ENCODE measurements at places on chromosomes 11 and 22. TPM values are rescaled to one million over a fixed set of nuclear protein-coding genes. Genes with fewer than 3 reads are reported as not detected.

OR4S2 gene
- not detected for total RNA-seq

F2 gene
- total RNA-seq, result 0.88 TPM

SMTNL1 gene
- total RNA-seq, result 0.22 TPM

AQP11 gene
- 1.8 TPM for total RNA-seq

KCNQ1 gene
- total RNA-seq, result 2.9 TPM

OR2AG2 gene
- 0.68 TPM for total RNA-seq

PRODH gene
- 65.1 TPM for total RNA-seq

- H3K27ac ChIP-seq, result no peak overlapping the region
- no peak overlapping the region for H3K4me3 ChIP-seq
- DNase-seq, result no peak
- H3K4me1 ChIP-seq, result peaks cover 2% of the 10 kb centered on the region
- H3K27me3 ChIP-seq, result no peaks in the 10 kb centered on the region
These were observed 187.4 kb upstream of the API5 start for GRCh38 chr11:43124272-43124935.

DNA sequence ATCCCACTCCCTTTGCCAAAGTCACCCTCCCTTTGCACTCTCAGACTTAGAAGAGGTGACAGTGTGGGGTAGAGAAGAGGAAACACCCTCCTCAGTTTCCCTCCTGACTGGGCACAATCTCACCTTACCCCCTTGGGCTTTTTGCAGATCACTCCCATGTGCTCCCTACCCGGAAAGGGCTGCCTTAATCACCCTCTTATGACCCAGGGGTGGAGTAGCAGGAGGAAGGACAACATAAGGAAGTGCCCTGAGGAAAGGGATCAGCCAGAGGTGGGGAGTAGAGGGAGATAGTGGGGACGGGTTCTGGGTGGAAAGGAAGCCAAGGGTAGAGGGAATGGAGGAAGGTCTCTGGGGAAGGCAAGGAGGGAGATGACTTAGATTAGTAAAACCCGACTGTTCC lies 52.0 kb downstream of the NRXN2 start:
- no peak overlapping the region for H3K27ac ChIP-seq
- no peaks in the 10 kb centered on the region for H3K36me3 ChIP-seq
- DNase-seq, result no peak
- H3K27me3 ChIP-seq, result no peaks in the 10 kb centered on the region
- H3K4me1 ChIP-seq, result peaks cover 5% of the 10 kb centered on the region

GRCh38 chr11:32555091-32555490 lies 28.5 kb upstream of the EIF3M start:
- H3K36me3 ChIP-seq, result no peaks in the 10 kb centered on the region
- no peak for DNase-seq
- H3K4me3 ChIP-seq, result no peak overlapping the region
- H3K4me1 ChIP-seq, result no peaks in the 10 kb centered on the region
- H3K27me3 ChIP-seq, result no peaks in the 10 kb centered on the region

GRCh38 chr11:12696911-12697581 lies 22.8 kb downstream of the TEAD1 start:
- DNase-seq, result peak; percentile 50
- H3K4me1 ChIP-seq, result peaks cover 34% of the 10 kb centered on the region
- no peak overlapping the region for H3K4me3 ChIP-seq
- H3K36me3 ChIP-seq, result peaks cover 10% of the 10 kb centered on the region
- no peaks in the 10 kb centered on the region for H3K27me3 ChIP-seq

DNA sequence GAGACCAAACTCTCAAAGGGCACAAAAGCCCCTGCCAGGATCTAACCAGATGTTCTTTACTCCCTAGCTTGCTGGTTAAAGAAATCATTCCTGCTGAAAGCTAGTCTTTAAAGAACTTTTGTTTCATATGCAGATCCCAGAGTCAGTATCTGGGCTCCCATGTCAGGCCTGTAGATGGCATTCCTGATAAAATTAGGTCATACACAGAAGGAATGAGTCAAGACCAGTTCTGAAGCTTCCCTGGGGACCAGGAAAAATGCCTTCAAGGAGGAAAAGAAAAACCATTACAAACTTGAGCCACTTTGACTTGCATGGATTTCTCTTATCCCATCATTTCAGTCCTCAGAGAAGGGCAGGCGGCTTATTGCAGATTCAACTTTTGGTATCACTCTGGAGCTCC lies 5.9 kb downstream of the DBX1 start:
- no peaks in the 10 kb centered on the region for H3K36me3 ChIP-seq
- DNase-seq, result peak; percentile 47
- no peak overlapping the region for H3K4me3 ChIP-seq
- H3K27ac ChIP-seq, result no peak overlapping the region
- peaks cover 61% of the 10 kb centered on the region for H3K27me3 ChIP-seq
- no peaks in the 10 kb centered on the region for H3K4me1 ChIP-seq

DNA sequence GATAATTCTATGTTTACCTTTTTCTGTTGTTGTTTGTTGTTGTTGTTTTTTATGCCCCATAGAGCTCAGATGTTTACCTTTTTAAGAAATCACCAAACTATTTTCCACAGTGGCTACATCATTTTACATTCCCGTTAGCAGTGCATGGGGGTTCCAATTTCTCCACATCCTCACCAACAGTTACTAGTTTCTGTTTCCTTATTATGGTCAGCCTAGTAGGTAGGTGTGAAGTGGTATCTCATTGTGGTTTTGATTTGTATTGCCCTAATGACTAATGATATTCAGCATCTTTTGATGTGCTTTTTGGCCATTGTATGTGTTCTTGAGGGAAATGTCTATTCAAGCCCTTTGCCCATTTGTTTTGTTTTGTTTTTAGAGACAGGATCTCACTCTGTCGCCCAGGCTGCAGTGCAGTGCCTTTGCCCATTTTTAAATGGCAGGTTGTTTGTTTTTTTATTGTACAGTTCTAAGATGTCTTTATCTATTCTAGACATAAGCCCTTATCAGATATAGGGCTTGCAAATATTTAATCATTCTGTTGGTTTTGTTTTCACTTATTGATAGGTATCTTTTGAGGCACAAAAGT lies 27.5 kb downstream of the CHEK2 start:
- H3K36me3 ChIP-seq, result peaks cover 27% of the 10 kb centered on the region
- no peak for DNase-seq
- H3K4me3 ChIP-seq, result no peak overlapping the region
- H3K27ac ChIP-seq, result no peak overlapping the region
- H3K27me3 ChIP-seq, result no peaks in the 10 kb centered on the region

DNA sequence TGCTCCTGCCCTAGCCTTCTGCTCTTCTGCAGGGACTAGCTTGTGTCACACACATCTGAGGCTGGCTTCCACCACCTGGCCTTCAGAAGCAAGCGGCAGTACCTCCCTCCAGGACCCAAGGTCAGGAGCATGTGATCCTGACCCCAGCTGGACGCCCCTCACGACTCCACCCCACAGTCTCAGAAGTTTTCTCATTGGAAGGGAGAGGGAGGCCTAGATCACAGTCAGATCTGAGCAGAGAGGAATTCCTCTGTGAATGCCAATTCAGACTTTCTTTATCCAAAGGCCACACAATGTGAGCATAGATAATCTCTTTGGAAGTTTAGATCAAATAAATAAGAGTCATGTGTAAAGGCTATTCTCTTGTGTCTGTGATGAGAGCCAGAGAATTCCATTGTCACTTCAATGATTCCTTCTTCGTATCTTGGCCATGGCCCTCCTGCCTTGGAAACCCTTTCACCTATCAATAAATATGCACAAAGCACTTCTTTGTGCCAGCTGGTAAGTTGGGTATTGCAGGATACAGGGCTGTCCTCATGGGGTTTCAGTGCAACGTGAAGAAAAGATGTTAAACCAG lies 142.9 kb downstream of the SNX19 start:
- DNase-seq, result peak; percentile 59
- peaks cover 18% of the 10 kb centered on the region for H3K27me3 ChIP-seq
- H3K36me3 ChIP-seq, result no peaks in the 10 kb centered on the region
- H3K27ac ChIP-seq, result no peak overlapping the region
- H3K4me1 ChIP-seq, result peaks cover 5% of the 10 kb centered on the region

DNA sequence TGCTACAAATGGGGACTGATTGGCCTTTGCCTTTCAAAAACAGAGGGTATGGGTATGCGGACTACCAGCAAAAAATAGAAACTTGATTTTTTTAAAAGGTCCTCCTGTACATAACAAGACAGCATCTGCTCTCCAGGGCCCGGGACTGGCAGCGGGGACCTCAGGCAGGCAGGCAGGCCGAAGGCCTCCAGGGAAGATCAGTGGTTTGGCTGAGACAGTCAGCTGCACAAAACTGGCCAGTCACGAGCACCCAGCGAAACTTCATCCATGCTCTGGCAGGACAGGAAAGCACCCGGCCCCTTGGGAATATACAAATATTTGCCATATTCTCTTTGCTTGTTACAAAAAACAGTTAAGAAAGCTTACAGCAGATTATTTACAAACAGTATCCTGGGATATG lies 11.0 kb downstream of the RPL27A start:
- H3K36me3 ChIP-seq, result peaks cover 92% of the 10 kb centered on the region
- H3K4me1 ChIP-seq, result peaks cover 3% of the 10 kb centered on the region
- no peak overlapping the region for H3K4me3 ChIP-seq
- H3K27me3 ChIP-seq, result no peaks in the 10 kb centered on the region
- H3K27ac ChIP-seq, result no peak overlapping the region
- DNase-seq, result peak; percentile 58

DNA sequence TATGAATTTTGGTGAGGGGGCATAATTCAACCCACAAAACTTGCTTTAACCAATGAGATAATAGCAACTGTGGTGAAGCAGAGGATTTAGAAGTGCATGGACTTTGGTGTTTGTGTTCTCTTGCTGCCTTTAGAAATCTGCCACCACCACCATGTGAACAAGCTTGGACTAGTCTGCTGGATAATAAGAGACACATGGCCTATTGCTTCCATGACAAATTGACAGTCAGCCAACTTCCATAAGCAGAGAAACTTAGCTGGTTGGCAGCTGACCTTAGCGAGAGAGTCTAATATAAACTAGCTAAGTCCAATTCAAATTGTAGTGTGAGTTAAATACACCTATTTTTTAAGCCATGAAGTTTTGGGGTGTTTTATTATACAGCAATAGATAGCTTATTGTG lies 482.1 kb upstream of the ANO5 start:
- DNase-seq, result no peak
- no peaks in the 10 kb centered on the region for H3K36me3 ChIP-seq

DNA sequence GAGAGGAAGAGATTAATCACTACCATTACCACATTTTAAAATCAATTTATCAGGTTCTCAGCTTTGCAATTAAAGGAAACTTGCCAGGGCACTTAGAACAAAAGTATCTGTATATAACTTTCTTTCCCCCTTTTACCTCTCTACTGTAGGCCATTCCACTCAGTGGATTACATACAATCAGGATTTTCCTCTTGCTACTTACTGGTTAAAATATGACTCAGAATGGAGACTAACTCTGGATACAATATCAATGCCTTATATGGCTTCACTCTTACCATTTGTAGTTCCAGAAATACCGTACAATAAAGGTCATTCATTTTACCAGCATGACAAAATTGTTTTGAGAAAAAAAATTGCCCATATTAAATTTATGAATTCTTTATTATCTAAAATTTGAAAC lies 706.8 kb downstream of the KCNA4 start:
- no peak overlapping the region for H3K4me3 ChIP-seq
- DNase-seq, result no peak
- no peaks in the 10 kb centered on the region for H3K27me3 ChIP-seq
- H3K36me3 ChIP-seq, result no peaks in the 10 kb centered on the region

DNA sequence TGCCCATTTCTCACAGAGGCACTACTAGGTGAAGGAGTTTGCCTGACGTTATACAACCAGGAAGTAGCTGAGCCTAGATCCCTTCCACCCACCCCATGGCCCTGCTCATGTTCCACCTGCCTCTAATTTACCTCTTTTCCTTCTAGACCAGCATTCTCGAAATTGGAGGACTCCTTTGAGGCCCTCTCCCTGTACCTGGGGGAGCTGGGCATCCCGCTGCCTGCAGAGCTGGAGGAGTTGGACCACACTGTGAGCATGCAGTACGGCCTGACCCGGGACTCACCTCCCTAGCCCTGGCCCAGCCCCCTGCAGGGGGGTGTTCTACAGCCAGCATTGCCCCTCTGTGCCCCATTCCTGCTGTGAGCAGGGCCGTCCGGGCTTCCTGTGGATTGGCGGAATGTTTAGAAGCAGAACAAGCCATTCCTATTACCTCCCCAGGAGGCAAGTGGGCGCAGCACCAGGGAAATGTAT lies 14.1 kb downstream of the PIK3IP1 start:
- no peak overlapping the region for H3K27ac ChIP-seq
- no peaks in the 10 kb centered on the region for H3K27me3 ChIP-seq
- DNase-seq, result no peak
- no peak overlapping the region for H3K4me3 ChIP-seq
- peaks cover 34% of the 10 kb centered on the region for H3K36me3 ChIP-seq
